Stomach (tissue), 19 donors: ENCODE measurements at places on chromosomes 16 and 17. TPM values are rescaled to one million over a fixed set of nuclear protein-coding genes. Genes with fewer than 3 reads are reported as not detected.

GRCh38 chr17:74117999-74118421 lies 85.5 kb upstream of the RPL38 start:
- H3K4me3 ChIP-seq: no peak overlapping the region
- H3K4me1 ChIP-seq: no peaks in the 10 kb centered on the region
- H3K27me3 ChIP-seq: peaks cover 25% of the 10 kb centered on the region
- no peak for DNase-seq
- H3K27ac ChIP-seq: no peak overlapping the region

DNA sequence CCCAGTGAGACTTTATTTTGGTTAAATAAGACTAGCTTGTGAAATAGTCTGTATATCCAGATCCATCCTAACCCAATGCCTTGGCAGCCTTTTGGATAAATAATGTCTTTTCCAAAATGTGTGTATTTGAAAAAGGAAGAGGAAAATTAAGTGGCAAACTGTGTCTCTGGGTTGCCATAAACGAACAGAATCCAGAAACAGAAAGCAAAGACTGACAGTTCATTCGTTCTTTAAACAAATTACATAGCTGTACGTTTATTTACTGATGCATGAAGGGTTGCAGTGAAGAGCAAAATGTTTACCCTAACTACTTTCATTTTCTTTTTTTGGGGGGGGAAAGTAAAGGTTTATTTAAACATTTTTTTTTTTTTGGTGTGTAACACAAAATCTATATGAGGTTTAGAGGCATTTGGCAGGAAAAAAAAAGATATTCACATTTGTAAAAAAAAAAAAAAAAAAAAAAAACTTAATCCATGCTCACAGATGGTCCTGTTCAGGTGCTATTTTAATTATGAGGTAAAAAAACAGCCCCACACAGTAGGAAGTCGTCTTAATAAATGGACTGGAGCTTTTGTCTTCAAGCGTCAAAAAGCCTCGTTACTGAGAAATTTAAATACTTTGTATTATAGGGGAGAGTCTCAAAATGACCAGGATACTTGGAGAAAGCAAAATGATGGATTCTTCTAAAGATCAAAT lies 245.9 kb downstream of the FTO start:
- no peaks in the 10 kb centered on the region for H3K36me3 ChIP-seq
- no peak for DNase-seq
- H3K4me3 ChIP-seq: no peak overlapping the region
- peaks cover 45% of the 10 kb centered on the region for H3K4me1 ChIP-seq
- H3K27me3 ChIP-seq: no peaks in the 10 kb centered on the region

Gene MYL4
- polyA plus RNA-seq: 0.20 TPM

Gene SGCA
- 8.7 TPM for polyA plus RNA-seq

- peak; percentile 52 for DNase-seq
- peaks cover 36% of the 10 kb centered on the region for H3K4me1 ChIP-seq
These were observed 10.4 kb upstream of the SLC47A2 start for GRCh38 chr17:19726631-19727376.

Gene IRX5
- 0.75 TPM for polyA plus RNA-seq

Gene TTYH2
- polyA plus RNA-seq: 1.3 TPM

Gene KRTAP3-2
- not detected for polyA plus RNA-seq

- no peaks in the 10 kb centered on the region for H3K27me3 ChIP-seq
- DNase-seq: no peak
- no peaks in the 10 kb centered on the region for H3K4me1 ChIP-seq
- H3K4me3 ChIP-seq: no peak overlapping the region
- H3K27ac ChIP-seq: no peak overlapping the region
These were observed 12.0 kb upstream of the TRPV1 start for GRCh38 chr17:3621146-3621720.

Gene MYO15A
- 0.31 TPM for polyA plus RNA-seq
